Naive B cell (primary cell): ENCODE measurements at places on chromosomes 2 and 18.

GRCh38 chr2:219122202-219122980 is 38.2 kb downstream of the NHEJ1 start:
- H3K36me3 ChIP-seq, result no peaks in the 10 kb centered on the region
- no peak overlapping the region for H3K4me3 ChIP-seq
- peaks cover 5% of the 10 kb centered on the region for H3K4me1 ChIP-seq
- H3K27me3 ChIP-seq, result no peaks in the 10 kb centered on the region
- DNase-seq, result no peak

- no peak overlapping the region for H3K4me3 ChIP-seq
- no peak overlapping the region for H3K27ac ChIP-seq
- no peak for DNase-seq
- no peaks in the 10 kb centered on the region for H3K4me1 ChIP-seq
- H3K36me3 ChIP-seq, result no peaks in the 10 kb centered on the region
These were observed 419.3 kb upstream of the VWC2L start for GRCh38 chr2:213991453-213992108.

GRCh38 chr2:20431772-20432171 is 15.1 kb upstream of the RHOB start:
- no peak overlapping the region for H3K4me3 ChIP-seq
- peaks cover 42% of the 10 kb centered on the region for H3K4me1 ChIP-seq
- peaks cover 28% of the 10 kb centered on the region for H3K27me3 ChIP-seq
- no peak overlapping the region for H3K27ac ChIP-seq

GRCh38 chr2:162710287-162710890 is 128.2 kb downstream of the KCNH7 start:
- no peak overlapping the region for H3K4me3 ChIP-seq
- H3K4me1 ChIP-seq, result no peaks in the 10 kb centered on the region
- no peaks in the 10 kb centered on the region for H3K27me3 ChIP-seq
- H3K27ac ChIP-seq, result no peak overlapping the region
- no peaks in the 10 kb centered on the region for H3K36me3 ChIP-seq

- no peak overlapping the region for H3K27ac ChIP-seq
- H3K4me3 ChIP-seq, result no peak overlapping the region
- no peaks in the 10 kb centered on the region for H3K27me3 ChIP-seq
- no peak for DNase-seq
- H3K36me3 ChIP-seq, result no peaks in the 10 kb centered on the region
These were observed 223.7 kb downstream of the SOX11 start for GRCh38 chr2:5915881-5916310.

GRCh38 chr18:23822590-23823385 is 133.5 kb downstream of the LAMA3 start:
- H3K27me3 ChIP-seq, result no peaks in the 10 kb centered on the region
- DNase-seq, result no peak
- H3K36me3 ChIP-seq, result no peaks in the 10 kb centered on the region
- H3K27ac ChIP-seq, result no peak overlapping the region

GRCh38 chr2:75431763-75432162 is 129.0 kb downstream of the EVA1A start:
- peak overlapping the region; percentile 89 for H3K27ac ChIP-seq
- peaks cover 60% of the 10 kb centered on the region for H3K4me1 ChIP-seq
- H3K4me3 ChIP-seq, result peak overlapping the region; percentile 69
- H3K27me3 ChIP-seq, result peaks cover 4% of the 10 kb centered on the region
- peak; percentile 12 for DNase-seq

DNA sequence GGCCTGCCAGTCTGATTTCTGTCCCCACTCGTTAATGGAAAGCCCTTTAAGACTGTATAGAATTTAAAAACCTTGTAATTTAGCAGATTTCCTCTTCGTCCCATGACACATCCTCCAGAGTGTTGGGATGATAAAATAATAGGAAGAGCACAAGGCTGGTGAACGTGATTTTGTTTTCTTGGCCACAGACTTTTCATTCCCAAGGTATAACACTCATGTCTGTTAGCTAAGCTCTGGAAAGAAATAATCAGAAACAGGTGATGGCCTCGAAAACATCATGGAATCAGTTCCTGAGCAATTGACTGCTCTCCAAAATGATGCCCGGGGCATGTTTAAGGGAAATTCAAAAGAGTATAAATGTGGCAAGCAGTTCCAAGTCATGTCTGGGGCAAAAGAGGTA is 337.8 kb upstream of the TCF4 start:
- H3K27me3 ChIP-seq, result no peaks in the 10 kb centered on the region
- no peak overlapping the region for H3K4me3 ChIP-seq
- no peak for DNase-seq
- H3K36me3 ChIP-seq, result no peaks in the 10 kb centered on the region
- H3K27ac ChIP-seq, result no peak overlapping the region

DNA sequence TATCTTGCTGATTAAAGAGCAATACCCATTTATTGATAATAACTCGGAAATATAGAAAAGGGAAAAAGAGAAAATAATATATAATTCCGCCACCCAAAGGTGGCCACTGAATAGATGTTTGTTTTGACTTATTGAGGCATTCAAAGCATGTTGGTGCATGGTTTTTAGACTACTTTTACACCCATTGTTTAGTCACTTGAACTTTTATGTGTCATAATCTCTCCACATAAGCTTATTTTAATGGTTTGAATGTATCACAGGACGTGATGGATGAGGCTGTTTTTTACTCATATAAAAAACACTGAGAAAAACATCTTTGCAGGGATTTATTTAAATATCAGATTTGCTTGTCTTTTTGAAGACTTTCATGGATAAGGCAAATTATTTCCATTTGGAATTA is 120.4 kb downstream of the ACKR3 start:
- no peak overlapping the region for H3K27ac ChIP-seq
- H3K4me3 ChIP-seq, result no peak overlapping the region
- H3K4me1 ChIP-seq, result no peaks in the 10 kb centered on the region
- H3K36me3 ChIP-seq, result no peaks in the 10 kb centered on the region
- DNase-seq, result no peak

DNA sequence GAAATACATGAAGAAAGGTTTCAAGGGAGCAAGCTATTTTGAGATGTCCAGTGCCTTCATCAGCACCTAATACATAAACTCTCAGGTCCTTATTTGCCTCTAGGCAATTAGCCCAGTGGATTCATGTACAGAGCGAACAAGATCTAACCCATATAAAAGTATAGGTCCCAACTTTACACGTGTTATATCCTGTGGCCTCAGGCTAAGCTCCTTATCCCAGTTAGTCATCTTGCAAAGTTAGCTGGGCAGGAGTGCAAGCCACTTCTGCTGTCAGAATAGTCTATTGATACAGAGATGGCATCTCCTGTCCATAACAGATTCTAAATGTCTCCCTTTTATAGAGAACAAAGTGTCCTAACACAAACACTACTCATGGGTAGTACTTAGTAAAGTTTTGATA is 203.9 kb upstream of the PIK3C3 start:
- no peak for DNase-seq
- no peaks in the 10 kb centered on the region for H3K36me3 ChIP-seq
- no peaks in the 10 kb centered on the region for H3K4me1 ChIP-seq
- no peak overlapping the region for H3K4me3 ChIP-seq

DNA sequence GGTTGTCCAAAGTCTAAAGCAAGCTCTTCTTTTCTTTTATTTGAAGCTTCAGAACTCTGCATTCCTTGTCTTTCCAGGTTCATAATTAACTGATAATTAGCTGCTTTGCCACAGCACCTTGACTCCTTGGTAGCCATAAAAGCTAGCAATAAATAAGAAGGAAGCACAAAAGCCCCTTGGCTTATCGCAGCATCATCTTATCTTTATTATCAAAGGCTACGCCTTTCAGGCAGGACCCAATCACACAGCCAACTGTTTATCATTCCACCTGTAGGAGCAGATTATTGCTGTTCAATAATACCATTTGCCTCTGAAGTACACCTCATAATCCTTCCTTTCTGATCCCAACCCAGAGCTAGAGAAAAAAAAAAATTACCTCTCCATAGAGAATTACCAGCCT is 489.2 kb downstream of the SATB2 start:
- H3K4me1 ChIP-seq, result no peaks in the 10 kb centered on the region
- H3K4me3 ChIP-seq, result no peak overlapping the region
- no peaks in the 10 kb centered on the region for H3K27me3 ChIP-seq
- no peak for DNase-seq
- H3K36me3 ChIP-seq, result no peaks in the 10 kb centered on the region
- no peak overlapping the region for H3K27ac ChIP-seq

DNA sequence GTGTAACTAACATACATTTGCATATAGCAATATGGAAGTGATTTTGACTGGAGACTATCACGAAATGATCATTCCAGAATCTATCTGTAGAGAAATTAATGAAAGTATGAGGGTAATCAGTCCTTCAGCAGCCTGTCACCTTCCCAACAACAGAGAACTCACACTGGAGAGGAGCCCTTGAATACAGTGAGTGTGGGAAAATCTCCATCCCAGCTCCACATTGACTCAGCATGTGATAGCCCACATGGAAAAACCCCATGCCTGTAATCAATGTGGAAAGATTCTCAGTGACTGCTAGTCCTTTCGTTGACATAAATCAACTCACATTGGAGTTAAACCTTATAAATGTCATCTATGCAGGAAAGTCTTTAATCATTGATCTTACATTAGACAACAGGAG is 13.1 kb upstream of the UXS1 start:
- H3K27ac ChIP-seq, result no peak overlapping the region
- no peaks in the 10 kb centered on the region for H3K4me1 ChIP-seq
- DNase-seq, result no peak
- H3K36me3 ChIP-seq, result no peaks in the 10 kb centered on the region

GRCh38 chr2:64915510-64915900 is 73.7 kb upstream of the SLC1A4 start:
- no peaks in the 10 kb centered on the region for H3K27me3 ChIP-seq
- H3K36me3 ChIP-seq, result no peaks in the 10 kb centered on the region
- peaks cover 53% of the 10 kb centered on the region for H3K4me1 ChIP-seq
- H3K4me3 ChIP-seq, result no peak overlapping the region
- H3K27ac ChIP-seq, result peak overlapping the region; percentile 82
- no peak for DNase-seq

DNA sequence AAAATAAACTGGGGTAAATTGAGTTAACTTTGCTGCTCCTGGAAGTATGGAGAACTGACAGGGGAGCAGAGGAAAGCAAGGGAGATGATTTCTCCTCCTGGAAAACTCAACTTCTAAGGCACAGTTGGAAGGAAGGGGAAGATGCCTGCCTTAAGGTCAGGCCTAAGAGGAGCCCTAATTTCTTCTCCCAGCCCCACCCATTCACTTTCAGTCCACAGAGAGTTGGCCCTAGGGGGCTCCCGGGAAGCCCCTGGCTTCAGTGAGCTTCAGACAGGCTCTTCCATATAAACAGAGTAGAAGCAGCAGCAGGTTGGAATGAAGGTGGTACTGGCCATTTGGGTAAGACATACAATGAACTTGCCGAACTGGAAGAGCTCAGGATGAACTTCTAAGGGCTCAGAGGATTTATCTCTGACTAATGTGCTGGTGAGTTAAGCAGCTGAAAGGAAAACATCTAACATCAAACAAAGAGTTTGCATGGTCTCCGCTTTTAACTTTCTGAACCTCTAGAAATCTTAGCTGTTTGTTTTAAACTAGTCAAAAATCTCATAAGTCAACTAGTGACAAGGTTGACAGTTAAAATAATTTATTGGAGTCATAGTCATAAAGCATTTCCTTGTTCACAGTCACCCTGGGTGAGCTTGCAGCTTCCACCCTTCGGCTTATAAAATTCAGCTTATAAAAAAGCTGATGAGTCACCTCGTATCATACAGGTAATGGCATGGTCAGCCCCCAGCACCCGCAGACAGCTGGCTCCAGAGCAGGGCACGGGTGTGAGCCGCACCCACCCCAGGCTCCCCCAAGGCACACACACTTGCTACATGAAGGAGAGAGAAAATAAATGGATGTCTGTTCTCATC is 9.8 kb downstream of the MALL start:
- no peak overlapping the region for H3K4me3 ChIP-seq
- peaks cover 77% of the 10 kb centered on the region for H3K27me3 ChIP-seq
- DNase-seq, result no peak
- no peak overlapping the region for H3K27ac ChIP-seq
- H3K4me1 ChIP-seq, result no peaks in the 10 kb centered on the region

DNA sequence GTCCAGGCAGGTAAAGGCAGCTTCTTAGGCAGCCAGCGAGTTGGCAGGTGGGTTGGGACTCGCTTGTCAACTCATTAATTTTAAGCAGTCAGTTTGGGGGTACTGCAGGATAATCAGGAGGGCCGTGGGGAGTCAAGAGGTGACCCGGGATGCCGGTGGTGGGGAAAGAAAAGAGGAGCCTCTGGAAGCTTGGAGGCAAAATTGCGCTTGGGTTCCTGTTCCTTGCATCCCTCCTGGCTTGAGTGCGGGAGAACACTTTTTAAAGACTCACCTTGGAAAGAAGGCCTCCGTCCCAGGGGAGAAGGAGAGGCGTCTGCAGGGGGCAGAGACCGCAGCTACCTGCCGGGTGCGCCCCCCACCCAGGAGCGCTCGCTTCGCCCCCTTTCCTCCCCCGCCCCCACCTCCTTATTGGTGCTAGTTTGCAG is at the start of gene KCNJ3:
TSS of gene KCNJ3 (plus strand) at position 400 of the 425 bp plus-strand sequence. CDS start 81 bp downstream, outside the sequence.
- peak within 1 kb of the TSS; percentile 65 for H3K4me3 ChIP-seq
- peaks cover 34% of the 10 kb centered on the region for H3K27me3 ChIP-seq
- peaks cover 11% of the 10 kb centered on the region for H3K36me3 ChIP-seq
- DNase-seq, result no peak
- no peak within 1 kb of the TSS for H3K27ac ChIP-seq

GRCh38 chr2:222623756-222624309 is 32.1 kb downstream of the FARSB start:
- no peaks in the 10 kb centered on the region for H3K27me3 ChIP-seq
- H3K36me3 ChIP-seq, result peaks cover 37% of the 10 kb centered on the region
- H3K4me1 ChIP-seq, result no peaks in the 10 kb centered on the region
- no peak overlapping the region for H3K27ac ChIP-seq
- DNase-seq, result no peak

- peak; percentile 42 for DNase-seq
- H3K4me3 ChIP-seq, result peak overlapping the region; percentile 71
These were observed 6.6 kb upstream of the RPL37A start for GRCh38 chr2:216491793-216492596.

DNA sequence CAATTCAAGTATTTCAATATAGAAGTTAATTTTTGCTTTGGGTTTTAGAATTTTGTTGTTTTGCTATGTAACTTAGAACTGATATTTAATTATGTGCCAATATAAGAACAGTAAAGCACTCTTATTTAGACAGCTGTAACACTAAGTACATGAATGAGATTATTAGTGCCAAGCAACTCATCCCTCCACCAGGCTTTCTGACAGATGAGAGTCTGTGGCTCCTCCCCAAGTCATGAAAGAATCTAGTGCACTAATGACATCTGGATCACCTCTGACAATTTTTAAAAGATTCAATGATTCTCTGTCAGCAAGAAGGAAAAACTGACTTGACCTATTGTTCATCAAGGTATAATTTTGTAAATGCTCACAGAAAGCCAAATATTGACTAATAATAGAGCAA is 67.8 kb downstream of the TMEFF2 start:
- no peaks in the 10 kb centered on the region for H3K27me3 ChIP-seq
- H3K4me3 ChIP-seq, result no peak overlapping the region
- no peak for DNase-seq
- no peaks in the 10 kb centered on the region for H3K36me3 ChIP-seq
- no peaks in the 10 kb centered on the region for H3K4me1 ChIP-seq
- H3K27ac ChIP-seq, result no peak overlapping the region

- H3K36me3 ChIP-seq, result no peaks in the 10 kb centered on the region
- H3K27ac ChIP-seq, result no peak overlapping the region
- H3K27me3 ChIP-seq, result peaks cover 21% of the 10 kb centered on the region
- H3K4me3 ChIP-seq, result no peak overlapping the region
- DNase-seq, result no peak
These were observed 80.9 kb upstream of the PKDCC start for GRCh38 chr2:41966920-41967319.

GRCh38 chr2:16138811-16139662 is 198.7 kb downstream of the MYCN start:
- no peak overlapping the region for H3K27ac ChIP-seq
- H3K36me3 ChIP-seq, result no peaks in the 10 kb centered on the region
- H3K27me3 ChIP-seq, result no peaks in the 10 kb centered on the region
- no peaks in the 10 kb centered on the region for H3K4me1 ChIP-seq
